Fibroblast of villous mesenchyme (primary cell): ENCODE measurements at places on chromosomes 3 and 15. TPM values are rescaled to one million over a fixed set of nuclear protein-coding genes. Genes with fewer than 3 reads are reported as not detected.

Gene FOXL2NB
- 61.8 and 101 TPM in 2 replicates for total RNA-seq

DNA sequence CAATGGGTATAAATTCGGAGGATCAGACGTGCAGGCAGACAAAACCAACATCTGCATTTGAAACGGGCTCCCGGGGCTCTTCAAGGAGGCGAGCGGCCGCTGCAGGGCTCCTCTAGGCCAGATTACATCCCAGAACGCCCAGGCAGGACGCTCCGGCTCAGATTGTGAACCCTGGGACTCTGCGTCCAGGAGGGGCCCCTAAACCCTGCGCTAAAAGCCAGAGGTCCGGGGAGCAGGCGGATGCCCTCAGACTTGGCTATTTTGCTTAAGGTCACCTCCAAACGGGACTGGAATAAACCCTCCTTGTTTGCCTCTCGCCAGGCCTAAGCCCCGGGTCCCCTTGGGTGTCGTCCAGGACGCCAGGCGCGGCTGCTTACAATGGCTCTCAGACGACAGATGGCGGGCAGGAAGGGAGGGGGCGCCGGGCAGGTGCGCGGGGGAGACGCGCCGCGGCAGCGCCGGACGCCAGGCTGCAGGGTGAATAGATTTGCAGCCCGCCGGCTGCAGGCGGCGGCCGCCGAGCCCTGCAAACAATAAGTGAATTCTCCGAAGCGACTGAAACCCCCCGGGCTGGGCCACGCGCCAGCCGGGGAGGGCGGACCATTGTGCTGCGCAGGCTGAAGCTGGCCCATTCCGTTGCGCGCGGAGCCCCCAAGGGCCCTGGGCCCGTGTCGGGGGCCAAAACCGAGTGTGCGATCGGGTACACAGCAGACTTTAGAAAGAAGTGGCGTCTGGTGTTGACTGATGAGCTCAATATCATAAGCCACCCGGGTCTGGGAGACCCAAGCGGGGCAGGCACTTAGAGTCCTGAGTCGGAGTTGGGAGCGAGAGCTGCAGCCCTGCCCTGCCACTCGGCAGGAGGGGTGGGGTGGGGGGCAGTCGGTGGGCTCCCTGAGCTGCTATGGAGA lies 32.3 kb upstream of the AMOTL2 start:
- DNase-seq: no peak

GRCh38 chr3:88926221-88926620 lies 181.2 kb upstream of the EPHA3 start:
- DNase-seq: no peak

GRCh38 chr3:42266085-42266484 lies at the start of gene CCK:
TSS of gene CCK (minus strand) at chr3:42266185. CDS start at chr3:42263630, 2,555 bp downstream.
- DNase-seq: no peak

GRCh38 chr3:12536423-12536822 lies 8.9 kb downstream of the MKRN2OS start:
- DNase-seq: peak; percentile 51
